ENCODE measurements at places on chromosomes 2 and 18. TPM values are rescaled to one million over a fixed set of nuclear protein-coding genes. Genes with fewer than 3 reads are reported as not detected.

Gene ANAPC1
- total RNA-seq: 97.1 TPM

GRCh38 chr18:43372773-43373172 is 95.5 kb upstream of the SYT4 start:
- no peak for DNase-seq

DNA sequence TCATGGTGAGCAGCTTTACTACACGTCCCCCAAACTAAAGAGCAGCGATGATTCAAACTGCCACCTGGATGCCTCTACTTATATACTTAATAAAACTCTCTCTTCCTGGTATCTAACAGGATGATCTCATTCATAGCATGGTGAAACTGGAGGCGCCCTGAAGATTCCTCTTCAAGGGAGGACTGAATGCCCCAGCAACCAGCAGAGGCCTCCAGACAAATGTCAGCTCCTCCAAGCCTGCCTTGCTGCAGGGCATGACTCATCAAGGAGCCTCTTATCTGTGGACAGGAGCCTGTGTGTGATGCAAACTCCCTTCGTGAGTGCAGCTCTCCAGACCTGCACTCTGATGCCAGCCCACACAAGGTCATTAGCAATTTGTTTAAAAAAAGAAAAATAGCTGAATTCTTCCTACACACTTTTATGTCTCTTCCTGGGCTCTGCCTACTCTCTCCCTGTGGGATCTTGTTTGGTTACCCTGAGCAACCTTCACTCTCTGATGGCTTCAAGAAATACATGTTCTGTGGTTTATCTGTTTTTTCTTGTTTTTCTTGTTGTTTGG is 30.2 kb downstream of the LONRF2 start:
- no peak for DNase-seq

GRCh38 chr2:181396256-181397123 is 60.7 kb upstream of the ITGA4 start:
- no peak for DNase-seq

- DNase-seq: no peak
Observed at GRCh38 chr2:15436195-15436594, 124.9 kb downstream of the NBAS start.

DNA sequence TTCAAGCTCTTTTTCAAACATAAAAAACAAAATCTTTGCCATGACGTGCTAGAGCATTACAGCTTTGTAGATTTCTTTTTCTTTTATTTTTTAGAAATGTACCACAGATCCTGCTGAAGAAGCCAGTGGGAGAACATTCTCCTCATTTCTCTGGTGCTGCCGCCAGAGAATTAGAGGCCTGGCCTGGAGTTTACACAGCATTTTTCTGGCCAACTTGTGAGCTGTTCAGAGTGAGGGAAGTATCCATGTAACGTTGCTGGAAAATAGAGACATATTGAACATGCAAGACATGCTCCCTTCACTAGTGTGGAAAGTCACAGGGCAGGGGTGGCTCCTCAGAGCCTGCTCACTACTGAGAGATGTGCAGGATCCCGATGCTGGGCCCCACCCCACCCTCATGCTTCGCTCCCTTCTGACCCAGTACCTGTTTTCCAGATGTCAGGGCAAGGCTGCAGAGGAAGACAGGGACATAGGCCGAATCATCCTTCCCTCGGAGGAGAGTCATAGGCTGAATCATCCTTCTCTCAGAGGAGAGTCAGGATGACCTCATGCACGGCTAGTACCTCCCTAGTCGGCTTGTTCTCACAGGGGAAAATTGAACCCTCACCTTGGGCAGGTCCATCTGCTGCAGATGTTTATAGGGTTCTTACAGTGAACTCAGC is 298.5 kb downstream of the INSIG2 start:
- no peak for DNase-seq

DNA sequence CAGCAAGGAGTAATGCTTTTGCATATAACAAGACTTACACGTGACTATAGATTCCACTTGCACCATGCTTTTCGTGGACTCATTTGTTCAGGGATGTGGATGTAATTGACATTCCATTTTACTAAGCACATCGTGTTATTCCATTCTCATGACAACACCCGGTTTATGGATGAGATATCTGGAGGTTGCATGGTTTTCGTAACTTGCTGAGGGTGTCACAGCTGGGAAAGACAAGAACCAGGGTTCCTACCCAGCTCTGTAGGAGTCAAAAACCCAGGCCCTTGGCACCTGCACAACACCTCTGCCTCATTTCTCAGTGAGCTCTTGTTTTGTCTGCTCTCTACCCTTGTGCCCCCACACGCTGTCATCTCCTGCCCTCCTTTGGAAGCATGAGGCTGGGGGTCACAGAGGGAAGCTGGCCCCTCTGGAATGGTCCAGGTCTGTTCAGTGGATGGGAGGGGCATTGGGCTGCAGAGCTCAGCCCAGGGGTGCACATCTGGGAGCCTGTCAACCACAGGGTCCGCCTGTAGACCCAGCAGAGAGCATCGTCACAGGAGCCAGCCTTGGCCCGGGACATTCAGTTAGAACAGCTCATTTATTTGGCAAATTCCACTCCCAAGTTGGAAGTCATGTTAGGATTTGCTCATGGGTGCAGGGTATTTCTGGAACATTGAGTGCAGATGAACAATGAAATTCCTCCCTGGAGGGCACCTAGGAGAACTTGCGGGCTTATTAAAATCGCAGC is 120.1 kb upstream of the TWIST2 start:
- DNase-seq: no peak
